H4 (cell line): ENCODE measurements at places on chromosomes 6 and 20. TPM values are rescaled to one million over a fixed set of nuclear protein-coding genes. Genes with fewer than 3 reads are reported as not detected.
A peak's percentile ranks its signal among the peaks of the same experiment; 100 is the strongest.

- DNase-seq, result no peak
These were observed 945 bp downstream of the PHF10 start for GRCh38 chr6:169723200-169723909.

- DNase-seq, result no peak
These were observed 111.8 kb downstream of the UBE3D start for GRCh38 chr6:82953871-82954270.

- DNase-seq, result peak; percentile 12
These were observed 1.5 kb upstream of the CITED2 start for GRCh38 chr6:139376017-139376330.

DNA sequence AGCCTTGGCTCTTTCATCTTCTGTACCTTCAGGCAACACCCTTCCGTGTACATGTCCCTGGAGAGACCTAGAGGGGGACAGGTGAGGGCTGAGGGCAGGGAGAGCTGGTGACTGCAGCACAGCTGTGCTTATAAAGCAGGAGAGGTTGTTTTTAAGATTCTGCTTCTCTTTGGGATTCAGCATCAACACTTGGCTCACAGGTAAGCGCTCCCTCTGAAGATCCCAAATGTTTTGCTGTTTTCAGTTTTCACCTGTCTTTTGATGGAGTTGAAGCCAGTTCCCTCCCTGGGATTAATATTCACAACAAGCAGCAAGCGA is 19.4 kb upstream of the TRAF3IP2 start:
- no peak for DNase-seq

- no peak for DNase-seq
These were observed 28.4 kb downstream of the WRNIP1 start for GRCh38 chr6:2793534-2794151.

DNA sequence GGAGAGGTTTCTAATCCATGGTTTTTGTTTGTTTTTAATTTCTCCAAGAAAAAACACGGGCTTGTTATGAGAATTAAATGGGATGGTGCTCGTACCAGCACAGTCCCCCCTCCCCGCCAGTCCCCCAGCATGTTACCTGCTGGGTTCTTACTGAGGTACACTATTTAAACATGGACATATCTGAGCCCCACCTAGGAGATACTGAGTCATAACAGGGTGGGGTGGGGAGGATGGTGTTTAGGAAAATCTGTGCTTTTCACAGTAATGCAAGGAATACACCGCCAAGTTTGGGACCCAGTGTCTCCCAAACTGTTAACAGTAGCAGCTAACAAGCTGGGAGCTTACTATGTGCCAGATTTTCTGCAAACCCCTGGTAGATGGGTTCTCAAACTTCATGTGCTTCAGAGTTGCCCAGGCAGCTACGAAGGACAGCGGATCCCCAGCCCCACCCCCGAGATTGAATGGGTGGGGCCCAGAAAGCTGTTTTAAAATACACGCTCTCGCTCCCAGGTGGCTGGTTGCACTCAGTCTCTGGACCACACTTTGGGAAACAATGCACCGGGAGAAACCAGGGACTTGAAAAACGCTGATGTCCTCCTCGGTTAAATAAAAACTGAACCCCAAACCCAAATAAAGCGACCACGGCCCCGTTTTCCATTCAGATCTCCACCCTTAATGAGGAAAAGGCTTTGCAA is 995 bp downstream of the ZFP64 start:
- peak; percentile 14 for DNase-seq

GRCh38 chr6:73349311-73349710 is 4.8 kb downstream of the DPPA5 start:
- no peak for DNase-seq

GRCh38 chr20:8304124-8304816 is 172.2 kb downstream of the PLCB1 start:
- DNase-seq, result no peak

- DNase-seq, result no peak
These were observed 122.3 kb downstream of the RNASET2 start for GRCh38 chr6:166834049-166834448.

- no peak for DNase-seq
These were observed 4.5 kb downstream of the FLRT3 start for GRCh38 chr20:14332866-14333265.

GRCh38 chr6:101537753-101538316 is 144.3 kb downstream of the GRIK2 start:
- DNase-seq, result no peak

- DNase-seq, result peak; percentile 71
These were observed 41.8 kb downstream of the RBM38 start for GRCh38 chr20:57432862-57433491.

- peak; percentile 98 for DNase-seq
These were observed 70.2 kb downstream of the HFE start for GRCh38 chr6:26157251-26158075.

GRCh38 chr6:97203343-97203742 is 79.7 kb downstream of the MMS22L start:
- peak; percentile 17 for DNase-seq

- no peak for DNase-seq
These were observed 7.3 kb downstream of the VWA7 start for GRCh38 chr6:31769684-31770371.

- DNase-seq, result peak; percentile 65
These were observed 182.6 kb downstream of the RNGTT start for GRCh38 chr6:88780714-88781389.

- DNase-seq, result peak; percentile 50
These were observed 133.8 kb upstream of the CCN2 start for GRCh38 chr6:132084811-132085509.

The PRICKLE4 gene
- not detected in 2 replicates for total RNA-seq

The ESR1 gene
- total RNA-seq, result not detected in 2 replicates

The RAD21L1 gene
- total RNA-seq, result 0.12 TPM in 1 of 2 replicates, not detected in the other

The GPX5 gene
- total RNA-seq, result not detected in 2 replicates

The MRPL14 gene
- 136 and 145 TPM in 2 replicates for total RNA-seq

The RALGAPB gene
- 14.0 and 15.1 TPM in 2 replicates for total RNA-seq

The ARFGEF3 gene
- total RNA-seq, result 0.10 and 0.23 TPM in 2 replicates

The CYP39A1 gene
- 6.6 and 23.3 TPM in 2 replicates for total RNA-seq

The APOM gene
- total RNA-seq, result 0.91 and 1.1 TPM in 2 replicates

The SLC26A8 gene
- total RNA-seq, result 0.04 TPM in 1 of 2 replicates, not detected in the other

The OR2H2 gene
- total RNA-seq, result not detected in 2 replicates

The BTBD9 gene
- total RNA-seq, result 7.1 and 10.1 TPM in 2 replicates
